ENCODE measurements at places on chromosomes 6 and 20. TPM values are rescaled to one million over a fixed set of nuclear protein-coding genes. Genes with fewer than 3 reads are reported as not detected.

GRCh38 chr20:59836767-59837166, 96.7 kb downstream of the SYCP2 start:
- no peak for DNase-seq

- DNase-seq: peak; percentile 77
These were observed 26.6 kb downstream of the RIN2 start for GRCh38 chr20:19784511-19785172.

DNA sequence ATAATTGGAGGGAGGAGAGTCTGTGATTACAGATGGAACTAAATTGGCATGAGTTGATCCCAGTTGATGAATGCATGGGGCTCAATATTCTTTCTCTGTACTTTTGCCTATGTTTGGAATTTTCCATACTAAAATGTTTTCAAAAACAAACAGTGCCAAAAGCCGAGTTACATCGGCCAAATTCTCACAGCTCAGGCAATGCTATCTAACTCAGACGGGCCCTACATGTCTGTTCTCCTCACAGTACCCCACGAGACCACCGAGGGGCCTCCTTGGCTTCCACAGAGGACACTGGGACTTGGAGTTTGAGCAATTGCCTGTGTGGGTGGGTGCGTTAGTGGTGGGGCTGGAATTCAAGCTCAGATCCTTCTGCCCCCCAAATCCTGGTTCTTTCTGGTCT, 413.2 kb downstream of the CDH26 start:
- no peak for DNase-seq

DNA sequence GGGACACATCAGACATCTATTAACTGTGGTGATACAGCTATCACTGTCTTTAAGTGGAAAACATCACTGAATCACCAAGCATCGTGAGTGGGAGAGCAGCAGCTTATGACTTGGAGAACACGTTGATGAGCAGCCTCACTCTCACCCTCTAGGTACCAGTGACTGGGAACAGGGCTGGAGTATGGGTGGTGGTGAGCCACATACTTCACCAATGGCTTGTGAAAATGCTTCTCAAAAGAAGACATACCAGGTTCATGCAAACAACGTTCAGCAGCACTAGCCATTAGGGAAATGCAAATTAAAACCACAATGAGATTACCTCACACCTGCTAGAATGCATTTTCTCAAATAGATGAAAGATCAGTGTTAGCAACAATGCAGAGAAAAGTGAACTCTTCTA, 25.3 kb downstream of the SNX5 start:
- DNase-seq: no peak

DNA sequence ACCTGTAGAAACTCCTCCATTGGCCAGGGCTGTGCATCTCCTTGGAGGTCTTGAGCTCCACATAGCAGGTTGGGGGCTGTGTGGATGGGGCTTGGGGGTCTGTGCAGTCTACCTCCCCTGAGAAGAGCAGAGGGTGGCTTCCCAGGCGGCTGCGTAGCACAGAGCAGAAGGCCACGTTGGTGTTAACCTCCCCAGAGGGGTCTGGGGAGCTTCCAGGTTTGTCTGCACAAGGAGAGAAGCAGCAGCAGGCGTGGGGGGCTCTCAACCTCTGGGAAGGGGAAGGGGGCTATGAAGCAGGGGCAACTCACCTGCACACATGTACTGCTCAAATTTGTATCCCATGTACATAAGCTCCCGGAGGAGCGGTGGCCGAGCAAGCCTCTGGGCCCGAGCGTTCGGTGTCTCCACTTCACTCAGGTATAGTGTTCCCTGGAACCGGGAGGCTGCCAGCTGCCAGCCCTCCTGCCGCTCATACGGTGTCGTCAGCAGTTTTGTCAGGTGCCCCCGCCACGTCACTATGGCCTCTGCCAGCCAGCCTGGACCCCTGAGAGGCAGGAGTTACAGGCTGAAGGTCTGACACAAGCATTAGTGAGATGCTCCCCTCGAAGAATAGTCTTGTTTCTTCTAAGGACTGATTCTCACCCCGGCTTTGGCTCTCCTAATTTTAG, 1.2 kb downstream of the DXO start:
- no peak for DNase-seq

The ULBP2 gene
- total RNA-seq: 7.3 TPM

The OSBPL2 gene
- 60.3 TPM for total RNA-seq

All from astrocyte (in vitro differentiated cells and primary cell).